ENCODE measurements at places on chromosomes 3 and 15. TPM values are rescaled to one million over a fixed set of nuclear protein-coding genes. Genes with fewer than 3 reads are reported as not detected.

UCN2 gene
- 8.5 TPM for total RNA-seq

ACP3 gene
- total RNA-seq, result not detected

STRIT1 gene
- total RNA-seq, result not detected

PAK6 gene
- total RNA-seq, result 0.65 TPM

NEDD4 gene
- total RNA-seq, result 55.8 TPM

CCR5 gene
- total RNA-seq, result not detected
